ENCODE measurements at places on chromosomes 6 and 20.
A peak's percentile ranks its signal among the peaks of the same experiment; 100 is the strongest.

DNA sequence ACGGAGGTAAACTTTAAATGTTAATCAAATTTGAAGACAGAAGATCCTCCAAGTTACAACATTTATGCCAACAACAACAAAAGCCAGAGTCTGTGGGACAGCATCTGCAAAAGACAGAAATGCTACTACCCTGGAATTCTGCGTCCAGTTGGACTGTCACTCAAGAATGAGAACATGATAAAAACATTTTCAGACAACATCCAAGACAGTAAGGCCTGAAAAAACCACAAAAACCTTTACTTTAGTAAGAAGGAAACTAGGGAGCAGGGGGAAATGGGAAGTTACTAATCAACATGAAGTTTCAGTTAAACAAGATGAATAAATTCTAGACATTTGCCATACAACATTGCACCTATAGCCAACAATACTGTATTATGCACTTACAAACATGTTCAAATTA is 77.6 kb downstream of the MLIP start:
- DNase-seq = no peak

- DNase-seq = no peak
These were observed 16.9 kb downstream of the TBPL1 start for GRCh38 chr6:133969921-133970295.

GRCh38 chr6:90338409-90338808 is 41.8 kb upstream of the BACH2 start:
- no peak for DNase-seq

DNA sequence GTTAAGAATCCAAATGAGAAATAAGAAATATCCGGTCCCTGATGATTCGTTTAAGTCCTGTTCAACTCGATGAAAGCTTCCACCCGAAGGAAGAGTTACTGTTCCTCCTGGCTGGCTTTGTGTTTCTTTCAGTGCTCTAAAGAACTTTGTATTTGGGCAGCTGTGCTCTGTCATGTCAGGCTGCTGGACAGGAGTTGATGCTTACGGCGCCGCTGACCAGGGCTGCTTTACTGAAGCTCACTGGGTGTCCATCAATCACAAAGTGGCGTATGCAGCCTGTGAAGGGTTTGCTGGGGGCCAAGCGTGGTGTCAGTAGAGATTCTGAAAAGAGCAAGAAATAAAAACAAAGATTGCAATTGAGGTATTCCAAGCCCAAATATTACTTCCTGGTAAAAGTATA is 21.9 kb downstream of the FAM229B start:
- DNase-seq = no peak

- no peak for DNase-seq
These were observed 102.6 kb upstream of the TNFAIP3 start for GRCh38 chr6:137764464-137764863.

DNA sequence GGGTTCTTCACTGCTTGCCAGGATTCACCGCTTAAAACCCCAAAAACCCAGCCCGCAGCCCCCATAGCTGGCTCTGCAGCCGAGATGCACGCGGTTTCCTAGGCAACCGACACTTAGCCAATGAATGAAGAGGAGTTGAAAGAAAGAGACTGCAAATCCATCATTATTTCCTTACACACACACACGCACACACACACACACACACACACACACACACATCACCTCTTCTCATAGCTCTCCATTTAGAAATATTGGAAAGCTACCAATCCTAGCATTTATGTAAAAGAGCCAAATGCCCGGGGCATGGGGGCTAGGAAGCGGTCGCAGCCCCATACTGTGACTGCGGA is 3.4 kb upstream of the TUBB2B start:
- DNase-seq = no peak

DNA sequence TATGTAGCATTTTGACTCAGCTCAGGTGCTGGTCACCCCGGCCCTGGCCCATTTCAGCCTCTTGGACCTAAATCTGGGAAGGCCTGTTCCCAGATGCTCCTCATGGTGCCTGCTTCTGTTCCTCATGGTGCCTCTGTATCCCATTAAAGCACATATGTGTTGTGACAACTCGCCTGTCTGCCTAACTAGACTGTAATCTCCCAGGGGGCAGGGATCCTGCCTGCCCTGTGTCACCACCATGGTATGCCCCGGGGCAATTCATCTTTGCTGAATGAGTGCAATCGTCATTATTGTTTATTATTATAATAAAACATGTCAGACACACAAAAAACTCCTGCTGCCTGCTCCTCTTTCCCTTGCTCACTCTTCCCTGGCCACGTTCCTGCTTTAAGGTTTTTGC is 62.0 kb downstream of the ZFP64 start:
- DNase-seq = no peak

GRCh38 chr20:2006452-2007361 is 12.8 kb upstream of the PDYN start:
- DNase-seq = peak; percentile 11

DNA sequence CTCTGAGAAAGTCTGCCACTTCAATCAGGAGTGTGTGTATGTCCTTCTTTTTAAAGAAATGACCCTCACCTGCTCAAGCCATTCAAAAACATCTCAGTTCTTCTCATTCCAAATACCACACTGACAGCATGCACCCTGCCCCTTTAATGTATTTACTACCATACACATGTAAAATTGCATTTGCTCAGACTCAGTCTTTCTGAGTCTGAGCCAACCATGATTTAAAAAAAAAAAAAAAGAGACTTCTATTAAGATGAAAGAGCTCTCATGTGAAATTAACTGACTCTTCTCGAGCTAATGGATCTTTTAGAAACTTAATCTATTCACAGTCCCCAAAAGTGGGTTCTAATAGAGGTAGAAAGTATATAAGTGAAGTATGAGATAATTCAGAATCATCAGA is 1.4 kb upstream of the FILIP1 start:
- DNase-seq = no peak

GRCh38 chr6:56725254-56725653 is 82.6 kb upstream of the DST start:
- no peak for DNase-seq

GRCh38 chr6:44493132-44493531 is 105.6 kb downstream of the CDC5L start:
- DNase-seq = no peak

GRCh38 chr6:131014080-131014776 is 48.8 kb downstream of the EPB41L2 start:
- DNase-seq = no peak

- DNase-seq = no peak
These were observed 113.6 kb upstream of the ID4 start for GRCh38 chr6:19723545-19723944.

DNA sequence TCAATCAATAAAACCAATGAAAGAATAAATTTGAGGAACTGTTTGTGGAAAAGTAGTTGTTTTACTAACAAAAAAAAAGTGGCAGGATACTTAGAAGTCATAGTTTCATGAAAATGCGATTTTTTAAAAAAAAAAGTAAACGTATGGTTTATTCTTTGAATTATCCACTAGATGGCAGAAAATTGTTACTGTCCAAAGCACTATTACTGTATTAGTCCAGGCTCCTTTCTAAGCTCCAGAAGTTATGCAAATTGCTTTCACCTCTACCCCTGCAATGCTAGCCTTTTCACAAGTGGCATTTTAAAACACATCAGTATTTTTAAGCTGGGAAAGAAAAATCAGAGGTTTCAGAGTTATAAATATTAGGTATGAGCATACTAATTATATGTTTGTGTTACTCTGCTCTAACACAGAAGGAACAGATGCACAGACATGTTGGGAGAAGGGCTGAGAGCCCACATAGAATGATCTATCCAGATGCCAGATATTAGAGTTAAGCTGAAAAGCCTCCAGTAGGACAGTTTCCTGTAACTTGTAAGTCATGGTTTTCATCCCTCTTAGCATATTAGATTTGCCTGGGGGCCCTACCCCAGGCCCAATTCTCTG is 63.9 kb downstream of the FHL5 start:
- no peak for DNase-seq

Measured in stimulated activated CD4-positive, alpha-beta T cell treated with anti-CD3 and anti-CD28 coated beads, Interleukin-1b, Interleukin-23, amount 100 ng/mL, for 24 hours (primary cell).